ACHN (cell line): ENCODE measurements at places on chromosomes 12 and 14.
A peak's percentile ranks its signal among the peaks of the same experiment; 100 is the strongest.

DNA sequence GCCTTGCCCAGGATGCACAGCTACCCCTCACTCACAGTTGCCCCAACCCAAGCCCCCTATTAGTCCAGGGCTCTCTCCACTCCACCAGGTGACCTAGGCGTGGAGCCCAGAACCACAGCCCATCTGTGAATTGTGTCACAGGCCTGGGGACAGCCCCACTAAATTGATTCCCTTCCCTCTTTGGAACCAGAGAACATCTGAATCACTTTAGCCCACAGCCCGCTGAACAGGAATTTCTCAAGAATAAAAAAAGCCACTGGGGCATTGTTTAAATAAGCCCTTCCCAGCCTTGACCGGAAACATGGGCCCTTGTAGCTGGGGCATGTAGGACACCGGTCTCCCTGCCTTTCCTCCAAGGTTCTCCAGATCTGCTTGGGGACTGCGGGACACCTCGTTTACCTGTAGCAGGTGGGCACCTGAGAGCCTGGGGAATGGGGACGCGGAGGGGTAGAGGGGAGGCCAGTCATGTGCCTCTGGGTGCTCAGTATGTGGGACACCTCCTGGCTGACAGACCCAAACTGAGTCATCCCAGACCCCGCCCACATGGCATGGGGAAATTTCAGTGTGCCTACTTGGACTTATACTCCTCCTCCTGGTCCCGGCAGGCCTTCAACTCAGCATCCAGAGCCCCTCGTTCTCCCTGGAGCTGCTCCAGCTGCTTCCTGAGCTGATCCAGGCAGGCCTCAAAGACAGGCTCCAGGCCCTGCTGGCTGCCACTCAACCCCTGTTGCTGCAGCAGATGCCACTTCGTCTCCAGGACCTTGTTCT lies 1.3 kb downstream of the KRT78 start:
- peak; percentile 42 for DNase-seq

GRCh38 chr12:124510301-124510970 lies 57.0 kb downstream of the NCOR2 start:
- DNase-seq = peak; percentile 34

DNA sequence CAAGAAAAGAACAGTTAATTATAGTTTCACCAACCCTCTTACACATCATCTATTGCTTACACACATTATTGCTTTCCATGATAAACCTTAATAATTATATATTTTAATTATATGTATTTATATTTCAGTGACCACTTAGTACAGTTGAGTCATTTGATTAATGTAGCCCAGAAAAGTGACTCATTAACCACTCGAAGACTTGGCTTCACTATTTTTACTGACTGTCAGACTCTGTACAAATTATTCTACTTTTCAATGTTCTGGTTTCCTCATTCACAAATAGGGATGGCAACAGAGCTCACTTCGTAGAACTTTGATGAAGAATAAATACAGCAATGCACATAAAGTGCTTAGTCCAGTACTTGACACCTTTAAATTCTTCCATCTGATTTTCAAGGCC lies 98.3 kb downstream of the CFAP54 start:
- DNase-seq = no peak

DNA sequence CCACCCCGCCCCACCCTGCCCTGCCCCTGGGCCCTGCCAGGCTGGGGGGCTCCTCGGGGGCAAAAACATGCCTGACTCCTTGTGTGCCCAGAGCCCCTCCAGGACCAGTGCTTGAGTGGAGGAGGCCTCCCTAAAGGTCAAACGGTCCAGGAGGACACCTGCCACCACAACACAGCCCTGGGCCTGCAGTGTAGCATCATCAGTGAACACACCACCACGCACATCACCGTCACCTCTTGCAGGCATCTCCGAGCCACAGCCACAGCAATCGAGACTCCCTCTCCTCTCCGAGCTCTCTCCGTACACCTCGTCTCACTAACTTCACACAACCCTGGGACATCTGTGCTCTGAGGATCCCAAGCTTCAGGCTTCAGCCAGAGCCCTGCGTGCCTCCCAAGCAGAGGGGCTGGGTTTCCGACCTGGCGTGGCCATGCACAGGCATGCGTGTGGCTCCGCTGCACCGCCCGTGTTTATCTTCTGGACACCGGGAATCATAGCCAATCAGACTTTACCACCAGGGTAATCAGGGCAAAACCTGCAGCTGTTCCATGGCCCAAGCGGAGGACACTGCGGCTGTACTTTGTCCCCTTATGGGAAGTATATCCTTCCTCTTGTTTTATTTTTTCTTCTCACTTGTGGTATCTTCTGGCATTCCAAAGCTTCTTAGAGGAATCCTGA lies 6.2 kb upstream of the DIO3 start:
- DNase-seq = no peak

- DNase-seq = no peak
Measured at GRCh38 chr12:29024117-29024516, 125.0 kb upstream of the FAR2 start.

DNA sequence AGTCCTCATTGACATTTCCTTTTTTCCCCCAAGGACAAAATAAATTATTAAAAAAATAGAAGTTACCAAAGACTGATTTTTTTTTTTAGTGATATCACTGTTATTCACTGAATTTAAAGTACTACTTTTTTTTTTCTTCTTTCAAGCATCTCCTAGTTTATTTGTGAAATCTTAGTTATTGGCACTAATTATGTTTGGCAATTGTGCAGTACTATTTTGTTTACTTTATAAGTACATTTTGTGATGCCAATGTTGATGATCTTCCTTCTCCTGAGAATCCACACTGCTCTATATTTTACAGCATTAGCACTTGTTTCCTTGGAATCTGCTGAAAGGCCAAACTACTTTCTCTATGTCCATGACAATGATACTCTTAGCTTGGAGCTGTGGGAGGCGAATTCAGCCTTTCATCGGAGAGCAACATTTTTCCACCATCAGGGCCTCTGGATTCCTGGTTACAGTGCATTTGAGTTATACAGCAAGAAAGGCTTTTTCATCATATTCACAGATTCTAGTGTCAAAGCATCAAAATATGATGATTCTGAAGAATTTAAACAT lies 123.8 kb upstream of the PTPRQ start:
- DNase-seq = no peak

DNA sequence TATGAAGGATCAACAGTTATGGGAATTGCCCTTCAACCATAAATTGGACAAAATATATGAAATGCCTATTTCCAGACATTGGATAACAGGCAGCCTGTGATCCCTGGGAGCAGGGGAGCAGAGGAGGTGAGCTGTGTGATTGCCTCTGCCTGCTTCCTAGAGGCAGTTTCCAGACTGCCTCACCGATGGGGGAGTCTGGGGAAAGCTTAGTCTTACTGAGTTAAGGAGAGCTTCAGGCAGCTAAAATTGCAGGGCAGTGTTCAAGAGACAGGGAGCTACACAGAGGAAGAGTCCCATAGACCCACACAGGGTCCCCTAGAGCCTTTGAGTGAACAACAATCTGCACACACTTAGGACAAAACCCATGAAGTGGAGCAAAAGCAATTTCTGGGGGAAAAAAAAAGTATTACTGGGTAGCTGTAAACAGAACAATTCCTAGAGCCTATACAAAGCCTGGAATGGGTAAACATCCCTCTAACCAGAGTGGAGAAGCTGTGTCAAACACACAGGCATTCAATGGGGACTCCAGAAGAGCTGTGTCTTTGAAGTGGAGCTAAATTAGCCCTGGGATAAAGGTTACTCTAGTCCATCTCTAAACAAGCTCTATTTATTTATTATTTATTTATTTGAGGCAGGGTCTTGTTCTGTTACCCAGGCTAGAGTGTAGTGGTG lies 48.3 kb upstream of the ACTN1 start:
- no peak for DNase-seq

GRCh38 chr12:42786400-42787148 lies 197.0 kb upstream of the PRICKLE1 start:
- DNase-seq = no peak

GRCh38 chr14:97710726-97711125 lies 913.5 kb downstream of the VRK1 start:
- DNase-seq = no peak

- DNase-seq = no peak
Measured at GRCh38 chr12:30437044-30437443, 258.6 kb downstream of the IPO8 start.

- DNase-seq = no peak
Measured at GRCh38 chr12:57838594-57839302, 7.8 kb downstream of the CTDSP2 start.

GRCh38 chr12:9971181-9971580 lies at the start of gene CLEC12A:
Gene CLEC12A (plus strand): TSS chr12:9971409. CDS start chr12:9971597, 188 bp downstream.
- DNase-seq = no peak

- DNase-seq = no peak
Measured at GRCh38 chr12:152440-152839, 61.5 kb downstream of the SLC6A12 start.

DNA sequence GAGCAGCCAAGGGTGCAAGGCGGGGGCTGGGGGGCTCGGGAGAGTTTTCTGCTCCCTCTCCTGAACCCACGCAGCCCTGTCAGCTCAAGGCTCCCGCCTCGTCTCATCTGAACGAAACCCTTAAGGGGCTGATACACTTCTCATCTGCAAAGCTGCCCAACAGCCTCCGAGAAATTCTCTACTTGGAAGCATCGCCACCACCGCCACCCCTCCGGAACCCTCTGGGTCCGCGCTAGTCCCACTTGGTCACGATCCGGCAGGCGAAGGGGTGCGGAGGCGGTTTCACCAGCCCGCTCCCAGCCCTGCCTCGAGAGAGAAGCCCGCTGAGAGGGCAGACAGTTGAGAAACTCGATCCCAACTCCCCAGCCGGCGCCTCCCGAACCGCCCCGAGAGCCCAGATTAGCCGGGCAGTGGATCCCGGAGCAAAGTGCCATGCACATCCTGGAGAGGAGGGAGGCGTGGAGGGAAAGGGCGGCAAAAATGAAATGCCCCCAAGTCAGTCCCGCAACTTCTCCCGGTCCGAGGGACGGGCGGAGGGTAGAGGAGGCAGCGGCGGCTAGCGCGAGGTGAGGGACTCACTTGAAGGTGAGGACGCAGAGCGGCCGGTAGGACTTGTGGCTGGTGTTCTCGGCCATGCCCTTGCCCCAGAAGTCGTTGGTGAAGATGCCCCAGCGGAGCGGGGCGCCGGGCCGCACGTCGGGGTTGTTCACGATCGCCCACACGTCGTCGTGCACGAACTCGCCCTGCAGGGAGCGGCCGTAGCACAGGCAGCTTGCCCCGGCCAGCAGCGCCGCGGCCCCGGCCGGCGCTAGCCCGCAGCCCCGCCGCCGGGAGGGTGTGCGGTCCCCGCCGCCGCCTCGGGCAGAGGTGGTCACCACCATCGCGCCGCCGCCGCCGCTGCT lies 620 bp downstream of the TMTC1 start:
- no peak for DNase-seq

GRCh38 chr14:95770777-95771176 lies 56.9 kb upstream of the TCL1A start:
- no peak for DNase-seq

DNA sequence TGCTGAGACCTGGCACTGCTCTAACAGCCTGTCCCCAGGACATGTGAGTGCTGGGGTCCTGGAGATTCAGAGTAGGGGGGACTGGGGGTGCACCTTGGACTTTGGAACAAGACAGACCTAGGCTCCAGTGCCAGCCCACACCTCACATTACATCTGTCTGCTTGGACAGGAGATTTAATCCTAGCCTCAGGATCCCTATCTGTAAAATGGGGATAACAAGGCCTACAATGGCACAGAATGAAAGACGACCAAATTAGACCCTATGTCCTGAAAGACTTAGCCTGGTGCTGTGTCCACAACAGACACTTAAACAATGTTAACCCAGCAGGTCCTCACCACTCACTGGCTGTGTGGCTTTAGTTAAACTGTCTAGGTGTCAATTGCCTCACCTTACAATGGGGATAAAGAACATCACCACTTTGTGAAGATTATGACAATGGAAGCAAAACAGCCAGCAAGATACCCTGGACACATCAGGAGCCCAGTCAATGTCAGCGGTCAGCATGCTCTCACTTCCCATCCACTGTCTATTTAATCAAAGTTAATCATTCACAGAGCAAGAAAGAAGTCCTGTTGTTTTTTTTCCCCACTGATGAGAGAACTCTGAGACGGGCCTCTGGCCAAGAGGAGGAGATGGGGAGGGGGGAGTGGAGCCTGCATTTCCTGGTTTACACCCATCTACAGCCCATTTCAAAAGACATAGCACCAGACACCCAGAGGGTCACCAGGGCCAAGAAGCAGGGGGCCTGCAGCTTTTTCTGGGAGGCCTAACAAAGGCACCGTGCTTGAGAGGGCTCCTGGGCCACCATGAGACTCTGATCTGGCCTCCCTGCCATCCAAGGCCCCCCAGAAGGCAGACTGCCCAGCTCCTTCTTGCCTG lies 40.6 kb downstream of the ACTN1 start:
- peak; percentile 90 for DNase-seq

DNA sequence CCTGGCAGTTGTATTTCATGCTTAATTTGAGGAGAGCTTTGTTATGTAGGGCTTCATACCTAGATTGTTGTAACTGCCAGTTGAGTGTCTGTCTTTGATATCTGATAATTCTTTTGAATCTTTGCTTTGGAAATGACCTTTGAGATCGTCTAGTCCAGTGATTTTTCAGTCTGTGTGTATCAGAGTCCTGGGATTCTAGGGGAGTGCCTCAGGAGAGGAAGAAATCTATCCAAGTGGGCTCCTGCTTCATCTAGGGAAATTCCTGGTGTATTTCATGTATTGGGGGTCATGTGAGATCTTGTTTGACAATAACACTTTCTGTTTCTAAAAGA lies 98.6 kb downstream of the FIGNL2 start:
- DNase-seq = no peak

DNA sequence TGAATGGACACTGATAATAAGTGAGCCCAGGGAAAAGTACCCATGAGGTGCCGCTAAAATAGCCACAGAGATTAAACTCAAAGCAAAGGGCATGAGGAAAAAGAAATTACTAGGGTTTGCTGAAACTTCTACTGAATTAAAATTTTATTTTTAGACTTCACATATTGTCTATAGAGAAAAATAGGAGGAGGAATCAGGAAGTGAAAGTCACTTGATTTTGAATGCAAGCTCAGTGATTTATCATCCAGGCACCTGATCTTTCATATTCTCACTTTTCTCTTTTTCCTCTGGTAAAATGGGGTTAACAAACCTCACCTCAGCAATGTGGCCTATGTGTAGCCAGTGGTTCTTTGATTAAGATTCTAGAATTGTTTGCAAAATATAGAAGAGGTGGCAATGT lies 479.8 kb downstream of the BCL11B start:
- DNase-seq = no peak

DNA sequence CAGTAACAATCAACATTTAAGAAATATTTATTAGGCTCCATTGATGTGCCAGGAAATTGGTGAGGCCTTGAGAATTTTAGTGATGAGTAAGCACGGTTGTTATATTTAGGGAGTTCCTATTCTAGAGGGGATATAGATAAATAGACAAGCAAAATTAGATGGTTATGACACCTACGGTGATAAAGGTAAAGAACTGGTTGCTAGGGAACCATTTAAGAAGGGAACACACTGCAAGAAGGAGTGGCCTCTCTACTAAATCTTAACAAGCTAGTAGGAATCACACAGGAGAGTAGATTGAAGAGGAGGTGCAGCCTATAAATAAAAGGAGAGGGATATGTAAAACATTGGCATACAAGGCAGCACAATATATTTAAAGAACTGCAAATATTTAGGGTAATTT lies 155.2 kb downstream of the LRIG3 start:
- no peak for DNase-seq

DNA sequence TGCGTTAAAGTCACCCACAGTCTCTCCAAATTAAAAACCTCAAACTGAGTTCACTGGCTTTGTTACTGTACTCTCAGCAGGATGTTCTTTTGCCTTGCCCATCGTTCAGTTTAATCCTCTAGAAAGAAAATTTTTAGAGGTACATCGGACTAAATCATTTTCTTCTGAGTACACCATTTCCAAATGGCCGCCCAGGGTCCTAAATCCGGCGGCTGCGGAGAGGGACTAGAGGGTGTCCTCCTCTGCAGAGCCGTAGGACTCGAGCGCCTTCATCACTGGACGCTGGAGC lies 1.4 kb downstream of the LIN7A start:
- no peak for DNase-seq
